ENCODE measurements at places on chromosomes 11 and 22. TPM values are rescaled to one million over a fixed set of nuclear protein-coding genes. Genes with fewer than 3 reads are reported as not detected.

LRRC32 gene
- total RNA-seq: 56.0 TPM

SEPTIN3 gene
- total RNA-seq: 0.07 TPM

P2RX6 gene
- 5.4 TPM for total RNA-seq

ZNF280A gene
- not detected for total RNA-seq

PNPLA5 gene
- not detected for total RNA-seq

CAVIN3 gene
- 86.7 TPM for total RNA-seq

INPP5J gene
- 17.6 TPM for total RNA-seq

TP53AIP1 gene
- total RNA-seq: not detected

CASP5 gene
- total RNA-seq: not detected

LRRC74B gene
- total RNA-seq: not detected

EIF4G2 gene
- total RNA-seq: 496 TPM

VSIG2 gene
- total RNA-seq: 6.3 TPM

MISFA gene
- 8.3 TPM for total RNA-seq

CATSPERZ gene
- total RNA-seq: not detected

ANO1 gene
- total RNA-seq: 10.2 TPM

CABP4 gene
- total RNA-seq: not detected

CLMP gene
- total RNA-seq: 34.3 TPM

DPP3 gene
- total RNA-seq: 11.1 TPM

PLAAT3 gene
- 111 TPM for total RNA-seq

MAPK11 gene
- 3.7 TPM for total RNA-seq

MRGPRX4 gene
- total RNA-seq: not detected

DRICH1 gene
- total RNA-seq: not detected

CHORDC1 gene
- total RNA-seq: 49.2 TPM

RCN1 gene
- total RNA-seq: 27.7 TPM

GLYAT gene
- not detected for total RNA-seq

OR52E5 gene
- not detected for total RNA-seq

PAMR1 gene
- 8.6 TPM for total RNA-seq

LMNTD2 gene
- total RNA-seq: 0.86 TPM

ELMOD1 gene
- 4.2 TPM for total RNA-seq

CSRP3 gene
- total RNA-seq: 1,021 TPM

OR4D5 gene
- not detected for total RNA-seq

NNMT gene
- 83.7 TPM for total RNA-seq

TMEM121B gene
- 0.55 TPM for total RNA-seq

SLCO2B1 gene
- total RNA-seq: 24.6 TPM

MYEOV gene
- total RNA-seq: not detected

PPARA gene
- 48.4 TPM for total RNA-seq

OR2AG2 gene
- not detected for total RNA-seq

UCP3 gene
- total RNA-seq: 0.37 TPM

ROM1 gene
- 3.2 TPM for total RNA-seq

SMTNL1 gene
- total RNA-seq: not detected

OR51B4 gene
- not detected for total RNA-seq

PLAAT4 gene
- 18.2 TPM for total RNA-seq

KLHL35 gene
- 1.4 TPM for total RNA-seq

ESRRA gene
- 164 TPM for total RNA-seq

LDHA gene
- total RNA-seq: 316 TPM

TRIM48 gene
- total RNA-seq: not detected

DYNC2H1 gene
- 12.7 TPM for total RNA-seq

CST6 gene
- total RNA-seq: 6.3 TPM

CHRNA10 gene
- total RNA-seq: not detected

FAM227A gene
- 0.70 TPM for total RNA-seq

PIWIL4 gene
- total RNA-seq: 3.2 TPM

FSHB gene
- total RNA-seq: not detected

Measured in right atrium auricular region (tissue), 2 donors.